ENCODE measurements at places on chromosomes 5 and 9.

DNA sequence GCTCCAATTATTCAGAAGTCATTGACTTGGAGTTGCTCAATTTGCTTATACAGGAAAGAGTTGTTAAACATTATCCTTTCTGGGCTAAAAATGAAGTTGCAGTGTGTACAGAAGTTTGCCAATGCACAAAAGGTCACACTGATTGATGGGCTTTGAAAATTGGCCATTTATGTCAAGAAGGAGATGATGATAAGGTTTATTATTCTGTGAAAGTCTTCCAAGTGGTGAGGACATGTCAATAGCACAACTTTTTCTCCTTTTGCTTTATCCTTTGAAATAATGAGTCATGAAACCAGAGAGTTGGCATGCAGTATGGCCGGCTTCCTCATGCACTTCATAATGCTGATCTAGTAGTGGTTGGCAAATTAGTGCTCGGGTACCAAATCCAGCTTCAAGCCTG is 848.5 kb upstream of the WWC1 start:
- DNase-seq = no peak

DNA sequence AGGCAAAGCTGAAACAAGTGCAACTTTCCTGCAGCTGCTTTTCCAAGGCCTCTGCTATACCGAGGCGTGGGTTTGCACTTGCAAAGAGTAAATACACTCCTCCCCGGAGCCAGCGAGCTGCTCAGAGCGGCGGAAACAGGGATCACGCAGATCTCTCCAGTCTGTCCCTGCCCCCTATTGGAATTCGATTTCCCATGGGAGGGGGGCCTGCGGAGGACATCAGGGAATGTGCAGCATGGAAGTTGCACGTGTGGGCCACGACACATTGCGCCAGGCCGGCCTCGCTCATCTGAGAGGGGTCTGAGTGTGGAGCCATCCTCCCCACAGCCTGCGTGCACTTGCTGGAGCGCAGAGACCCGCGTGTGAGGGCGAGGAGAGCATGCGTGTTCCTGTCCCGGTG is 104.3 kb upstream of the PHYKPL start:
- no peak for DNase-seq

- no peak for DNase-seq
Measured at GRCh38 chr5:16005225-16005624, 174.4 kb downstream of the MARCHF11 start.

- DNase-seq = no peak
Measured at GRCh38 chr9:133258061-133259015, 16.7 kb downstream of the ABO start.

- DNase-seq = no peak
Measured at GRCh38 chr5:77709993-77710685, 66.0 kb downstream of the TBCA start.

DNA sequence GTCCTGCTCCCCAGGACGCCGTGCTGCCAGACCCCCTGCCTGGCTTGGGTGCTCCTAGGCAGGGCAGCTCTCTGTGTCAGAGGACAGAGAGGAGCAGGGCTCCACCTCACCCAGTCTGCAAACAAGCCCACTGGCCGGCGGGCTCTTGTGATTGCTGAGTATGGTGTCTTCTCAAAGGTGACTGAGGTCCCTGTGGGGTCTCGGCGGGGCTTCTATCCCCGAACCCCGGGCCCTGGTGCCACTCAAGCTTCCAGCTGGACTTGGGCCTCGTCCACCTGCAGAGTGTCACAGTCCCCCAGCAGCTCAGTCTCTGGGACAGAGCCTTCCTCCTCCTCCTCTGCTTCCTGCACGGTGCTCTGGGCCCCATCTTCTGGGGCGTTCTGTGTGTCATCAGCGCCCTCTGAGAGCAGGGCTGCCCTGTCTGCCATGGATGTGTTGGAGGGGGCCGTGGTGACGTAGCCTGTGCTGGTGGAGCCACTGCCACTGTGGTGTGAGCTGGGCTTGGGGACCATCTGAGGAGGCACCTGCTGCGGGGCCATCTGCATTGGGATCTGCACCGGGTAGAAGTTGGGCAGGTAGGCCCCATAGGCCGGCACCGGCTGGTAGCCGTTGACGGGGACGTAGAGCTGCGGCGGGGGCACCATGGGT is 226.5 kb downstream of the ROR2 start:
- DNase-seq = no peak

- DNase-seq = no peak
Measured at GRCh38 chr5:140202078-140202477, 27.1 kb downstream of the CYSTM1 start.

DNA sequence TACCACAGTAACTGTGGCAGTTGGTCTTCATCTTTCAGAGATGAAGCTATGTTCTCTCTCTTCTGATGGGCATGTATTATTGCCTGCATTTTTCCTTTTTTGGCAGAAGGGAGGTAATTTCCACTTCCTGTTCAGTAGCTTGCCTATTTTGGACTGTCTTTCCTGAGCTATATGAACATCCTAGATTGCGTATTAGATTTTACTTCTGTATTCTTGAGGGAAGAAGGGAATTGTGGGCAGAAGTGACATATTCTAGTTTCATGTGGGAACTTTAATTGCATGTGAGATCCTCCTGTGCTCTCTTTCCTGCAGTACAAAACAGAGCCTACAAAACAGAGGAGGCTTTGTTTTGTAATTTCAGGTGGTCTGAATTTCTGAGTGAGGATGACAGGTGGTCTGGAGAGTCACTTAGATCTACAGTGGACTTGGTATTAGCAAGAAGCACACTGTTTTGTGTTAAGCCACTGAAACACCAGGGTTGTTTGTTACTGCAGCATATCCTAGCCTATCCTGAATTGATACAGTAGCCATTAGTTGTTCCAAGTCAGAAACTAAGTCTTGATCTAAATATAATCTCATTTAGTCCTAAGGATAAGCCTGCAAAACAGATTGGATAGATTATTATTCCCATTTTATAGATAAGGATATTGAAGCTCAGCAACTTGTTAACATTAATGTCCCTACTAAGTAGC is 68.1 kb downstream of the AOPEP start:
- DNase-seq = no peak

- DNase-seq = no peak
Measured at GRCh38 chr9:124475158-124475867, 25.1 kb downstream of the ADGRD2 start.

- no peak for DNase-seq
Measured at GRCh38 chr9:72858089-72858912, 94.6 kb downstream of the ALDH1A1 start.

Measured in frontal cortex (tissue), 4 donors.